Epithelial cell of proximal tubule (primary cell): ENCODE measurements at places on chromosomes 2 and 18.
A peak's percentile ranks its signal among the peaks of the same experiment; 100 is the strongest.

- DNase-seq = no peak
Observed at GRCh38 chr2:237662671-237663093, 35.3 kb downstream of the LRRFIP1 start.

DNA sequence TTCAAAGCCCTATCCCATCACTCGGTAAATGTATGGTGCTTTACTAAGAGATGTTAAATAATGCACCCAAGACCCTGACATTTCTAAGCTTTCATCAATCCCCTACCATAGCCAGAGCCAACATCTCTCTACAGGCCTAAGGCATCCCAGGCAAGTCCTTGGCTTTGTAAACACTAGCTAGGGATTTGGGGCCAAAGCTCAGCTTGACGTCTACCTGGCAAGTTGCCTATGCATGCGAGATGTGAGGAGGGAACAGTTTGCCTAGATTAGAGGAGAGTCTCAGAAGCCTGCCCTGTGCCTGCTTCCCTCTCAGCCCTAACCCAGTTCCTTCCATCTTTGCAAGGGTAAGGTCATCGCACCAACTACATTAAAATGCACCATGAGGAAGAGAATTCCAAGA is 221.5 kb upstream of the NCKAP5 start:
- no peak for DNase-seq

GRCh38 chr2:60641811-60642788 is 88.6 kb upstream of the BCL11A start:
- DNase-seq = peak; percentile 7

- no peak for DNase-seq
Observed at GRCh38 chr2:171018522-171018921, 89.5 kb downstream of the GORASP2 start.

- no peak for DNase-seq
Observed at GRCh38 chr2:167388497-167388896, 500.2 kb downstream of the XIRP2 start.

- no peak for DNase-seq
Observed at GRCh38 chr2:153478289-153479261, at the start of gene RPRM. RPRM (minus strand) TSS chr2:153478762; CDS start chr2:153478565, 197 bp downstream.

DNA sequence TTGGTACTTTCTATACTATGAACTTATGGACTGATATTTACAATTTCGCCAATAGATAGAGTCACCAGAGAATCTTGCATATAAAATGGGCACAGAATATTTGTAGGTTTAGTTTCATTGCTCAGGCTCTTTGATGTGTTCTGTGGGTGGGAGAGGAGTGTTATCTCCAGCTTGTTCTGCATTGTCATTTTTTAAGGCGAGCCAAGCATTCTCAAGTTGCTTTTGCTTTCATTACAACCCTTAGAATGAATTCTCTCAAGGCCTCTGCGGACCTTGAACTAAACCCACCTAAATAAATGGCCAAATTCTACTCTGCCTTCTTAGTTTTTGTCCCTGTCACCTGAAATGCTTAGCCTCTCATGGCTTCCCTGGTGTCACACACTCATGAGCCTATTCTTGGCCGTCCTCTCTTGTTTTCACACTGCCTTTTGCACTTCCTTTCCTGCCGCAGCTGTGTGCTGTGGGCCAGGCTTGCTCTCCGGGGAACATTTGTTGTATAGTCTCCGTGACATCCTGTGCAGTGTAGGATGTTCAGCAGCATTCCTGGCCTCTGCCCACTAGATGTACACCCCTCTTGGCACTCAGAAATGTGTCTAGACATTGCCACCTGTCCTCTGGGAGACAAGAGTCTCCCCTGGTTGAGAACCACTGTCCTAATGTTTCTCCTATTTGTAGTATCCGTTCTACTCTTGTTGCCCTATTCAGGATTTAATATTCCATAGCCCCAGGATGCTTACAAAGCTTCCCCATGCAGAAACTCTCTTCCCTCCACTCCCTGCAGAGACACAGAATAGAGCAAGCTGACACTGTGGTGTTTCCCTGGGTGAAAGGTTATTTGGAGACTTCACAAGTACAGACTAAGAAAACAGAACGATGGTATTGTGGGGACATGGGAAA is 255.6 kb downstream of the PTPRM start:
- DNase-seq = no peak

GRCh38 chr18:55546851-55547704 is 40.9 kb downstream of the TCF4 start:
- no peak for DNase-seq

- DNase-seq = no peak
Observed at GRCh38 chr2:118718921-118719320, 128.5 kb downstream of the EN1 start.

DNA sequence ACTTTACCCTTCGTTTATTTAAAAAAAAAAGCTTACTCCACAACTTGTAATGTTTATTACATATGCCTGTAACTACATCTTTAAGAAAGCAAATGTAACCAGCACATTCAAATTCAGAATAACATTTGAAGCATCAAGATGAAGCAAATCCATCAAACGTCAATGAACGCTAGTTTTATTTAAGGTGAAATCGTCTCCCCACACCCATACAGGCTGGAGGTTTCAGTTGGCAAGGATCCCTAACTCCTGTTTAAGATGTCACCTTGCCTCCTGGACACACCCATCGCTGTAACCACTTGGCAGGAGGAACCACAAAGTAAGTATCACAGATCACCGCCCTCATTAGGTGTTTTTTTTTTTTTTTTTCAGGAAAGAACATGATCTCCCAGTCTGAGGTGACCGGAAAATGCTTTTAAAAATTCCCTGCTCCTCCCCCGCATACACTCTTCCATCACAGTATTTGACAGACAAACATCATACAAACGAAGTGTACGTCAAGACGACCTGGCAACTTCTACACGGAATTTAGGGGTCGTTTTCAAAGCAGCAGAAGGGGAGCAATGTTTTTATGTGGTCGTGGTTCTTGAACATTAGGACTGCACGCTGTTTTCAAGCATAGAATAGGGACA is 19.7 kb upstream of the STPG4 start:
- no peak for DNase-seq

GRCh38 chr2:85235281-85235680 is 92.5 kb downstream of the TGOLN2 start:
- DNase-seq = no peak

DNA sequence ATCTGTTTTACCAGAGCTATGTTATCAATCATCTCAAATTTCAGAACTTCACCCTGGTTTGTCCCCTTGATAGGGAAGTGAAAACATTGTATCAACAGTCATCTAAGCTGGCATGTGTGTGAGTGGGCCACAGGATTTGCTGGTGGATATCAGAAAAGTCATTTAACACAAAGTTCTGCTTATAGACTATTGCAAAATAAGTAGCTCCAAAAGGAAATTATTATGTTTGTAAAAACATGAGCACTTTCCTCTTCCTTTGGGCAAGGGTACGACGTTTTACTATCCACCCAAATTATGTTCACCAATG is 20.7 kb upstream of the COPS8 start:
- DNase-seq = no peak

- DNase-seq = no peak
Observed at GRCh38 chr2:202643012-202643858, 8.5 kb downstream of the FAM117B start.

DNA sequence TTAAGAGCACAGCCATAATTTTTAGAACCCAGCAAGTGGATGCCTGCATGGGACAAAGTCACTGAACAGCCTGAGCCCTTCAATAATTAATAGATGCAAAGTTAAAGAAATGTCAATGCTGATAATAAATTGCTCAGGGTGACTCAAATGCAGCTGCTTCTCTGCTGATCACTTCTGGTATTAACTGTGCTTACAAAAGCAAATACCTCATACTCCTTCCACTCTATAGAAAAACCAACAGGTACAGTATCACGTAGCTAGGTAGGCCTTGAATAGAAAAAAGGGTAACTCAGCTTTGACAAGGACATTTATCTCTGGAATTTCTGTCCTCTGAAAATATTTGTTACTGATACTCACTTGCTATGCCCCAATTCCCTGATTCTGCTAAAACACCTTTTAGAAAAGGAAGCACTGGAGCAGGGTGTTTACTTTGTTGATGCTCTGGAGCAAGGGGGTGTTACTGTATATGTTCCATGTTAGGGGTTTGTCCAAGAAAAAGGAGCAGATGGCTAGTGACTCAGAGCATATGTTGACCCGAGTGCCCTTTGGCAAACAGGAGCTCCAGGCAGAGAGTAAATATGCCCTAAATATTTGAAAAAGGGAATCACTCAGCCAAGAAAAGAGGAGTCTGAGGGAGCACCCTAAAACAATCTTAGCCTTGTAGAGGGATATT is 59.1 kb upstream of the RTN4 start:
- DNase-seq = peak; percentile 52

DNA sequence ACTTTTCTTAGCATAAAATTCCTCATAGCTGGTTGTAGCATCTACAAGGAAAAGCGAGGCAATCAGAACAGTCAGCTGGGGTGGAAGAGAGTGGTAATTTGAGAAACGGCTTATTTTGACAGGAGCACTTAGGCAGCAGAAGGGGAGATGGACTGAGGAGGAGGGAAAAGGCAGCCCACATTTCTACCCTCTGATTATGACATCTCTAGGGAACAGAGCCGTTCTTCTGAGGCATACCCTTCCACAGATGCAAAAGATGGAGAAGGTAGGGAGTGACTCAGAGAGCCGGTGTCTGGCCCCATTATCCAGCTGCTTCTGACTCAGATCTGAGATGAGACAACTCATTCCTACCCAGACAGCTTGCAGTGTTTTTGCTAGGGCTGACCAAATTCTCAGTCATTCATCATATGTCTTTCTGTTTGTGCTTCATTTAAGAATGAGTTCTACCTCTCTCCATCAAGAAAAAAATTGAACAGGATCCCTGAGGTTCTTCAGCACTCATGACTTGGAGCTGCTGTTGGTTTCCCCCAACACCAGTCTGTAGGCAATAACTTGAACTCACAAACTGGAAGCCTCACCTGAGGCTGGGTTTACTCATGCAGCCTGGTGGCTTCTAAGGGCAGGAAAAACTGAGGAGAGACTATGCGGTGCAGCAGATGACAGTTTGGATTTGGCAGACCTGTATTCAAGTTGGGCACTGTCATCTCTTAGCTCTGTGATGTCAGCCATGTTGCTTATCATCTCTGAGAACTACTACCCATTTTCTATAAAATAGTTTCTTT is 15.9 kb upstream of the SEC11C start:
- peak; percentile 56 for DNase-seq

DNA sequence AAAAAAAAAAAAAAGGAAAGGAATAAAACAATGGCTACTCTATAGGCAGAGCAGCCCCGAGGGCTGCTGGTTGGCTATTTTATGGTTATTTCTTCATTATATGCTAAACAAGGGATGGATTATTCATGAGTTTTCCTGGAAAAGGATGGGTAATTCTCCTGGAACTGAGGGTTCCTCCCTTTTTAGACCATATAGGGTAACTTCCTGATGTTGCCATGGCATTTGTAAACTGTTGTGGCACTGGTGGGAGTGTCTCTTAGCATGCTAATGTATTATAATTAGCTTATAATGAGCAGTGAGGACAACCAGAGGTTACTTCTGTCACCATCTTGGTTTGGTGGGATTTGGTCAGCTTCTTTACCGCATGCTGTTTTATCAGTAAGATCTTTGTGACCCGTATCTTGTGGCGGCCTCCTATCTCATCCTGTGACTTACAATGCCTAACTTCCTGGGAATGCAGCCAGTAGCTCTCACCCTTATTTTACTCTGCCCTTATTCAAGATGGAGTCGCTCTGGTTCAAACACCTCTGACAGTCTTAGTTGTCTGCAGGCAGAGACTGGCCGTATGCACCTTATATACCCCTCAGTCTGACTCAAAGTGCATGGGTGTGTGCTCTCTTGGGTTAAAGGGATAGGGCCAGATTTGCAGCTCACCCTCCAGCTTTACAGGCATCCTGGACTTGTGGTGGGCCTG is 57.7 kb downstream of the HAUS1 start:
- no peak for DNase-seq

DNA sequence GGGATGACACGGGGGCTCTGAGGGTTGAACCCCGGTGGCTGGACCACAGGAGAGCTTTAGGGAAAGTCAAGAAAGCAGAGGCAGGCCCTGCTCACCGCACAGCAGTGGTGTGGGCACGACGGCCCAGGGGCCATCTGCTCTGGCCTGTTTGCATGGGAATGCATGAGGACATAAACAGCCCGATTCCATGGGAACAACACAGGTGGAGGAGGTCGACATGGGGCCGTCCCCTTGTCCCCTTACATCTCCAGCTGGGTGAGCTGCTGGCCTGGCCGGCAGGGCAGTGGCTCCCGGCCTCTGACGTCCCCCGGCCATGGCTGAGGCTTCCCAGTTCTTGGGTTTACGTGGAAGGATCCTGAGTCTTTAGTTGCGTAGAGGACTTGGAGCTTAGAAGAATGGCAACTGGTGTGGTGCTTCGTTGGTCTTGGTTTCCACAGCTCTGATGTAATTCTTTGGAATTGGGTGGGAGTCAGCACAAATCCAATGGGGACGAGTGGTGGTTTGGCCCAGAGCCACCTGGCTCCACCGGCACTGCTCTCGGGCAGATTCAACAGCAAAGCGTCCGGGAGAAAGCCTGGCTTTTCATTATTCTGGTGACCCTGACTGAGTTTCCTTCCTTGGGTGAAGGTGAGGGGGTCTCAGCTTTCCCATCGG is 98.3 kb upstream of the HDAC4 start:
- no peak for DNase-seq

DNA sequence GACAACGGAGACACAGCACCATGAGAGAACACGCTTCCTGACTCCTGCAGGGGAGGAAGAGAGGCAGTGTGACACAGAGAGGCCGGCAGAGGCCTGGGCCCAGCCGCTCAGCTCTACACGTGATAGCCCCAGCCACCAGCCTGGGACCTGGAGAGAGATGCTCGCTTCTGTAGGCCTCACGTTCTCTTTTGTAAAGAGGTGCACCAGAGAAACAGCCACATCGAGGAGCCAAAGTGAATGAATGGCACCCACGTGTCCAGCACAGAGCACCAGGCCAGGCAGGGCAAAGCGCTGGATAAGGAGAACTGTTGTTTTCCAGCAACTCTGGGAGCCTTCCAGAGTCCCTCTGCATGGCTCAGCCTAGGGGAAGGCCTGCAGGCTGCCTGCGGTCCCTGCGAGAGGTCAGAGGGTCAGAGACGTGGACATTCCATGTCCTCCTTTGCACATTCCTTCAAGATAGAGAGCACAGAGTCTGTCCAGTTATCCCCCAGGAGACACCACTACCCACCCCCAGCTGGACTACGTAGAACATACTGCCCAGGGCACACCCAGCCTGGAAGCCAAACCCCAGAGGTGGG is 14.2 kb downstream of the LIMS2 start:
- DNase-seq = no peak

DNA sequence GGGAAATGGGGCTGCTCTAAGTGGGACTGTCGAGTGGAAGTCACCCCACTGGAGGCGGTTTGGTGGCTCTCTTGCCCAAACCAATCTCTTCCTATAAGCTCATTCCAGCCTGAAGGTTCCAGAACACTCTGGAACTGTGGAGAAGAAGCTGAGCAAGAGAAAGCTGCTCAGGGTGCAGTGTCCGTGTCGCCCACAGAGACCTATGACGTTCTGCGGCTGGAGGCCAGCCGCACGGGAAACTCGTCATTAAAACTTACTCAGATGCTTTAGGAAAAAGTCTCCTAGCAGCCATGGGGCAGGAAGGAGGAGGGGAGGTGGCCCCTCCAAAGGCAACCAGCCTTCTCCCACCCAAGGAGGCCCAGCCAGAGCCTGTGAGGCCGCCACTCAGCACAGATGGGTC is 41.7 kb downstream of the ADCY3 start:
- no peak for DNase-seq
